ENCODE measurements at places on chromosomes 1 and 21.

DNA sequence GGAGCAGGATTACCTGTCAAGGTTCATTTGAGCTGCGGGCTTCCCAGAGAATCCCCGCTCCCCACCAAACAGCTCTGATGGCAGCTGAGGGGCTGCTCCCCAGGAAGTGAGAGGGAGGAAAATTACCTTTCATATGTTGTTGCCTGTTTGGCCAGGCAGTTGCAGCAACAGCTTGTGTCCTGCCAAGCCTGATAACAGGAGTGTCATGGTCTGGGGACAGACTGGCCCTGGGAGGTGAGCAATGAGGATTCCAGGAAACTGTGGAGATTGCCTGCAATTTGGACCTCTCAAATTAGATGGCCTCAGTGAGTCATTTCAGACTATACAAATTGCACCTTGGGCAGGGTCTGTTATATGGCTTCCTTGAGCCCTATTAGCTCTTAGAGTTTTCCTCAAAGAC lies 189.3 kb downstream of the PTPRU start:
- DNase-seq: no peak

- DNase-seq: no peak
Observed at GRCh38 chr1:66336641-66336990, 197.3 kb upstream of the SGIP1 start.

DNA sequence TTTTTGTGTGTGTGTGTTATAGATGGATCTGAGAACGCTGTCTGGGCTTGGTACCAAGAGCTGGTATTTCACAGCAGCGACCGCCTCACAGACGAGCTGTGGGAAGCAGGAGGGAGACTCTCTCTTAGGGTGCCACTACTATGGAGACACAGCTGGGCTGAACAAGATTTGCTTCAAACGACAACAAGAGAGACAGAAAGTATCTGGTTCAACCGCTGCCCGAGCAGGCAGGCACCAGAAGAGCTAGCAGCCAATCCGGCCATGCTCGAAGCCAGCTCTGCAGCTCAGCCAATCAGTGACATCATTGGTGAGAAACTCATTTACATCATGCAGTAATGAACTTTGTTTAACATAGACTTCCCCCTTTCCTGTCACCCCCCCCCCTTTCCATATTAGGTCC lies 341.3 kb downstream of the USP25 start:
- no peak for DNase-seq

- no peak for DNase-seq
Observed at GRCh38 chr1:77929806-77930205, 41.4 kb downstream of the NEXN start.

DNA sequence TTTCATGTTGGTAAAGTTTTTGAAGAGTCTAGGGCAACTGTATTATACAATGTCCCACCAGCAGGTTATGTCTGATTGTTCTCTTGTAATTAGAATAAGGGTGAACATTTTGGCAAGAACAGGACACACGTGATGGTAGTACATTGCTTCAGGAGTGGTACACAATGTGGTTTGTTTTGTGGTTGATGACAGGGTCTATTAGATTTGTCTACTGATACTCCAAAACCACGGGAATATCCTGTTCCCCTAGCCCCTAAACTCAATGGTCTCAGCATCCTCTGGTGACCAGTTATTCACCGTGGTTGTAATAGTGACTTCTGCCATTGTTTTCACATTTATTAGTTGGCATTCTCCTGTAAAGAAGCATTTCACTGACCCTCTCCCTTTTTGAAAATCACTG lies 22.1 kb upstream of the ACTA1 start:
- no peak for DNase-seq

DNA sequence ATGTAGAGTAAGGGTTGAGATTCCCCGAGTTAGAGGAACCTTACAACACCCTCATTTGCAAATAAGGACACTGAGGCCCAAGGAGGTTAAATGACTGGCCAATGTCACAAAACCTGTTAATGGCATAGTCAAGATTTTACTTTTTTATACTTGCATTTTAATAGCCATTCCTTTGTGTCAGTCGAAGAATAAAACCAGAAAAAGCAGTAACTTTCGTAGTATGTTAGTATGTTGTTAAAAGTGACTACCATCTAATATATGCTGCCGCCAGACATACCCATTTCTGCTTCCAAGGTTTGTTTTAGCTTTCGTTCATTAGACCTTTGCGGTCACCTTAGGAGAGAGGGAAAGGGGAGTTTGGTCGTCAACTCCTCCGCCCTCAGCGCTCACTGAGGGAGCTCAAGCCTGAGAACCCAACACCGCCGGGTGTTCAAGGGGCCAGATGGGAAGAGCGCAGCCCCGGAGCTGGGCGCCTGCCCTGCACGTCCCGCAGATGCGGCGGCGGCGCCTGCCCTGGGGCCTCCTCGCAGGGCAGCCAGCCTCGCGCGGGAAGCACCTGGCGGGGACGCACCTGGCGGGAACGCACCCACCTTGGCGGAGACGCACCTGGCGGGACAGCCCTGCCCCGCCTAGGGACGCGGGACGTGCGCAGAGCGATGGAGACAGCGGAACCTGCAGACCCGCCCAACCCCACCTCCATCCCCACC lies 466 bp downstream of the VPS26C start:
- DNase-seq: no peak

- no peak for DNase-seq
Observed at GRCh38 chr21:33661146-33661545, 18.8 kb downstream of the ITSN1 start.

DNA sequence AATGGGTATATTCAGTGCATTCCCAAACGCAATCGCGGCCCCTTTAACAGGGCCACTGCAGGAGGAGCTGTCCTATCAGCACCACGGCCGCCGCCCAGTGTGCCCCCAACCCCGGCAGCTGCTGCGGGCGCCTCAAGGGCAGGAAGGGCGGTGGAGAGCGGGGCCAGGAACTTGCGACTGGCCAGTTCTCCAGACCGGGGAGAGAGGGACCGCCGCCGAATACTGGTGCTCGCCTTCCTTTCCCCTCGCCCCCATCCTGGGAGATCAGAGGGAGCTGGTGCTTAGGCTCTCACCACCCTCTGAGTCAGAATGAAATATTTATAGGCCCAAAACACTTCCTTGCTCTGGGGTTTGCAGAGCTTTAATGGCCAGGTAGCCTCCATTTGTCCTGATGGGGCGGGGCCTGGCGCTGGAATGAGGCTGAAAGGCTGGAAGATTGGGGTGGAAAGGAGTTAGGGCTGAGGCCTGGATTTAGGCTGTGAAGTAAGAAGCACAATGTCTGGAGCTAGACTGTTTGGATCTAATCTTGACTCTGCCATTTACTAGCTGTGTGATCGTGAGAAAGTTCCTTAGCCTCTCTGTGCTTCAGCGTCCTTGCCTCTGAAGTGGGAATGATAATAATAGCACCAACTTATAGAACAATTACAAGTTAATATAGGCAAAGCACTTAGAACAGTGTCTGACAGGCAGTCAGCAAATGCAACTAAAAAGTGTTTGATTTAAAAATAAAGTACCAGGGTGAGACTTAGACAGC lies 75.5 kb downstream of the NAV1 start:
- peak; percentile 95 for DNase-seq

DNA sequence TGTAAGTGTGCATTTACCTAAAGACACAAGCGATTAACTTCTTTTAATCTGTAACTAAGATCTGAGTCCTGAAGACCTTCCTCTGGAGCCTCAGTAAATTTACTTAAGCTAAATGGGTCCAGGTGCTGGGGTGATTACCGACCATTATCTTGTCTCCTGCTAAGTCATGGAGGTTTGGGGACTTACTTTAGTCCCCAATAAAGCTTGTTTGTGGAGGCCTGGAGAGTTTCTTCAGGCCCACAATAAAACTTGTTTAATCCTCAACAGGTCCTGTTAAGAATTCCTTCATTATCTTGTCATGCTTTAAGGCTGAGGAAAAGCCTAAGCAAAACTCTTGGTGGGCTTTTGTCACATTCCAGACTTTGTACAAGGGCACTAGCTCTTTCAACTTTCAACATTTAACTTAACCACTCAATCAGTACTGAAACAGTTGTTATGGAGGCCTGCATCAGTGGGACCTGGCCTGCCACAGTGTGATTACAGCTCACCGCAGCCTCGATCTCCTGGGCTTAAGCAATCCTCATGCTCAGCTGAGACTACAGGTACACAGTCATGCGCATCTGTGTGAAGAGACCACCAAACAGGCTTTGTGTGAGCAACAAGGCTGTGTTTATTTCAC lies 84.0 kb downstream of the FMO4 start:
- DNase-seq: no peak

DNA sequence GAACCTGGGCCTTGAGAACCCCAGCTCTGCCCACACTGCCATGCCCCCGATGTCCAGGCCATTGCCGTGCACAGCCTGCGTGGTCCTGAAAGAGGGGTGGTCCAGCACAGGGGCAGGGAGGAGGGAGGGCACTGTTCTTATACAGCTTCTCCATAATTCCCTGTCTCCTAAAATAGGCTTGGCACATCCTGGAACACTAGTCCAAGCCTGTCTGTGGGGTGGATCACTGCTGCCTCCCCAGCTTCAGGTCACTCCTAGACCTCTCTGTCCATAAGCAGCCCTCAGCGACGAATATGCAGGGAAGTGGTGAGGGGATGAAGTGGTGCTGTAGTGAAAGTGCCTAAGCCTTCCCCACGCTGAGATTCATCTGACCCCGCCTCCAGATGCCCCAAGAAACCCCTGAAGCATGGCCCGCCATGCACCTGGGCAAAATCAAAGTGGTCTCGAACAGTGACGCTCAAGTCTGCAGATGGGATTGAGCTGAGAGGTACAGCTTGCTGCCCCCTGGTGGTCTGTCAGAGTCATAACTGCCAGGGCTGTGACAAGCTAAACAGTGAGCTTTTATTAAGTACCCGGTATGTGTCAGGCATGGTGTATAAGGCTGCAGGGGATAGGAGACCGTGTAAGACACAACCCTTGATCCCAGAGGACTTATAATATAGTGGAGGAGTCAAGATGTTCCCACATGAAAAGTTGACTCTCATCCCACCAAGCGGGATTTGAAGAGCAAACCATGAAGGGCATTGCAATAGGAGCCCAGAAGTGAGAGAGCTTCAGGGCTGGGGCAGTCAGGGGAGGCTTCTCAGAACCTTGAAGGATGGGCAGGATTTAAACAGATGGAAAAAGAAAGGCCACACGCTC lies 66.6 kb downstream of the FAM163A start:
- peak; percentile 89 for DNase-seq

- DNase-seq: peak; percentile 71
Observed at GRCh38 chr1:196056966-196057365, 551.3 kb downstream of the KCNT2 start.

GRCh38 chr1:12088607-12089006 lies 25.5 kb downstream of the TNFRSF8 start:
- no peak for DNase-seq

GRCh38 chr1:71861022-71861421 lies 421.3 kb downstream of the NEGR1 start:
- DNase-seq: no peak

- no peak for DNase-seq
Observed at GRCh38 chr1:165225062-165225461, 131.5 kb downstream of the LMX1A start.

GRCh38 chr1:240515505-240515904 lies 96.5 kb downstream of the GREM2 start:
- DNase-seq: no peak

DNA sequence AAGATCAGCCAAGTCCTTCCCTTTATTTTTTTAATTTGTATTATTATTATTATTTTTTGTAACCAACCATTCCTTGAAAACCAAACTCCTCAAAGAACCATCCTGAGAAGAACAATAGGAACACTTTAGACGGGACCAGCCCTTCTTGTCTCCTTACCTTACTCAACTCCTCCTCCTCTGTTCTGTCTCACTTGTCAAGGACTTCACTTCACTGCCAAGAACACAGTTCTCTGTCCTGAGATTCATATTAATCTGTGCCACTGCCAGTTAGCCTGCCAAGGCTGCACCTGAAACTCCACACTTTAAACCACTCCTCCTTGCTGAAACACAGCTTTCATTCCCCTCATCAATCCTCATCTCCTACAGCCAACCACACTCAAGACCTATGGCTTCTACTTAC lies 73.8 kb upstream of the ATP1A1 start:
- DNase-seq: no peak

DNA sequence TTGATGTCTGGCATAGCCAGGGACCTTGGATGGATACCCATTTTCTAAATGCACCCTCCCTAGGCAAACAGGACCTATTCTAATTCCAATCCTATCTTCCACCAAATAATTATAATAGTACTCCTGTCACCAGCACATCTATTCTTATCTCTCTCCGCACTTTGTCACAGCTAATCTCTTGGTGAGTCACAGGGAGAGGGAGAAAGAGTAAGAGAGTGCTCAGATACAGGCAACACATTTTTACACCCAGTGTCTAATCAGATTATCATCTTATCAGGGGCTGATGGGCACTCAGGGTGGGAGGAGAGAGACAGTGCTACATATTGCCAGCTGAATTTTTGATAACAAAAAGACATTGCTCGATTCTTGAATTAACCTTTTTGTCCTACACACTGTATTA lies 275.0 kb upstream of the BEND5 start:
- no peak for DNase-seq

DNA sequence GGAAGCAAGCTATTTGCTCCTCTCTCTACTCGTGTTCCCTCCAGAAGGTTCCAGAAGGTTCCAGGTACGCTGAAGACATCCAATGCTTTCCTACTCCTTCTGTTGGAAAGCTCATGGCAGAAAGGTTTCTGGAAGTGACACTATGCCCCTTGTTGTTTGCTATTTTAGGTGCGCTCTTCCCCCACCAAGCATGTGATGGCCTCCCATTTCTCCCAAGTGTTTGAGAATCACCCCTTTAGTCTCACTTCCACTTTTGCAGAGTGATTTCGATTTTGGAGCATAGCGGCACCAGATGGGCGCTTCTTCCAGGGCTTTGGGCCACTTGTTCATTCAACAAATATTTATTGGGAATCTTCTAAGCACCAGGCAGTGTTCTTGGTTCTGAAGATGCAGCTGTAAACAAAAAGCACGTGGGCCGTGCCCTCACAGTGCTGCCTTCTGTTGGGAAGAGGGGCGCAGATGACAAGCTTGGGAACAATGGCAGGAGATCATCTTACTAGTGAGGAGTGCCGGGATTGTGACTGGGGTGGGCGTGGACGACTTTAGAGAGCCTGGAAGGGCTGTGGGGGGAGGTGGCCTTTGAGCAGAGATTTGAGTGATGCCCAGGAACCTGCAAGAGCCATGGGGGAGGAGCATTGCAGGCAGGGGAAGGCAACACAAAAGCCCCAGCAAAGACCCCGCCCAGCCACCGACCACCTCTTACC lies 43.0 kb upstream of the TARDBP start:
- peak; percentile 78 for DNase-seq
